Type B pancreatic cell (in vitro differentiated cells): ENCODE measurements at places on chromosomes 5 and 9. TPM values are rescaled to one million over a fixed set of nuclear protein-coding genes. Genes with fewer than 3 reads are reported as not detected.

- H3K27me3 ChIP-seq, result peaks cover 92% of the 10 kb centered on the region
- peak overlapping the region; percentile 85 for H3K4me3 ChIP-seq
- peaks cover 34% of the 10 kb centered on the region for H3K4me1 ChIP-seq
- peaks cover 13% of the 10 kb centered on the region for H3K36me3 ChIP-seq
- H3K27ac ChIP-seq, result peak overlapping the region; percentile 82
- DNase-seq, result no peak
Observed at GRCh38 chr9:1051210-1051583, 1.0 kb downstream of the DMRT2 start.

GRCh38 chr5:164649266-164649665 lies 1143.8 kb downstream of the MAT2B start:
- no peaks in the 10 kb centered on the region for H3K27me3 ChIP-seq
- H3K27ac ChIP-seq, result no peak overlapping the region
- H3K4me1 ChIP-seq, result peaks cover 5% of the 10 kb centered on the region

DNA sequence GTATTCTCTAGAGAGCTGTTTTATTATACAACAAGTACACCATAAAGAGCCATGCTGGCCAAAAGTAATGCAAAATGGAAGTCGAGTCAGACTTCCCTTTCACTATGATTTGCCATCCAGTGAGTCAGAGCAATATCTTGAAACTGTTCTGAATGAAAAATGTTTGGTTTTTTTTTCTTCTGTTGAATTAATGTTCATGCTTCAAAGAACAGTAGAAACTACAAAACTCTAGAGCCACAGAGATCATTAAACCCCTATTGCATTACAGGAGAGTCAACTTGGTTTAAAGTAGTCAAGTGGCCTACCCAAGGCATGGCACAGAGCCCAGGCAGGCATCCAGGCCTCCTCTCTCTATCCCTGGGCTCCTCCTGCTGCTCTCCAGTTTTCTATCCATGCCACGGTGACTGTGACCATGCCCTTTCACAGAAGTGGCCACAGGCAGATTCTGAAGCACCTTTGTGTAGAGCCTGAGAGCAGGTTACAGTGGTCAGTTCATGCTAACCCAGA lies 358.9 kb downstream of the DEPDC1B start:
- no peak overlapping the region for H3K27ac ChIP-seq
- DNase-seq, result no peak
- no peak overlapping the region for H3K4me3 ChIP-seq
- H3K27me3 ChIP-seq, result no peaks in the 10 kb centered on the region
- no peaks in the 10 kb centered on the region for H3K36me3 ChIP-seq

DNA sequence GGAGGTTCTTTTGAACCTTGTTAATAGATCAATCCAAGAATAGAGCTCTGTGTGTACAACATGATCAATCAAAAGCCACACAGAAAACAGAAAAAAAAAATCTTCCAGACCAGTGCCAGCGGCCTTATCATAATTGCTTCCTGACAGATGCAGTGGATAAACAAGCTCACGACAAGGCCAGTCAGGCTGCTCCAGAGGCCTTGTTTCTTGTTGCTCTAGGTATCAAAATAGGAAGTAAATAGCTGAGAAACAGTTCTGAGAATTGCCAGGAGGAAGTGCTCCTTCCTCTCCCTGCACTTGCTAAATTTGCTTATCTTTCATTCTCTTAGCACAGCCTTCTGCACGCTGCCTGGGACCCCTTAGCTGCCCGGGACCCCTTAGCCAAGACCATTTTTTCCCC lies 199.0 kb upstream of the TARS1 start:
- H3K36me3 ChIP-seq, result no peaks in the 10 kb centered on the region
- H3K4me3 ChIP-seq, result no peak overlapping the region
- H3K27ac ChIP-seq, result no peak overlapping the region
- peaks cover 18% of the 10 kb centered on the region for H3K4me1 ChIP-seq

IFNA6 gene
- not detected in 2 replicates for total RNA-seq

SPACA9 gene
- 5.2 and 8.3 TPM in 2 replicates for total RNA-seq

GMCL2 gene
- not detected in 2 replicates for total RNA-seq

FLT4 gene
- total RNA-seq, result 0.45 and 3.4 TPM in 2 replicates
